MV-4-11 (cell line): ENCODE measurements at places on chromosomes 4 and X.

DNA sequence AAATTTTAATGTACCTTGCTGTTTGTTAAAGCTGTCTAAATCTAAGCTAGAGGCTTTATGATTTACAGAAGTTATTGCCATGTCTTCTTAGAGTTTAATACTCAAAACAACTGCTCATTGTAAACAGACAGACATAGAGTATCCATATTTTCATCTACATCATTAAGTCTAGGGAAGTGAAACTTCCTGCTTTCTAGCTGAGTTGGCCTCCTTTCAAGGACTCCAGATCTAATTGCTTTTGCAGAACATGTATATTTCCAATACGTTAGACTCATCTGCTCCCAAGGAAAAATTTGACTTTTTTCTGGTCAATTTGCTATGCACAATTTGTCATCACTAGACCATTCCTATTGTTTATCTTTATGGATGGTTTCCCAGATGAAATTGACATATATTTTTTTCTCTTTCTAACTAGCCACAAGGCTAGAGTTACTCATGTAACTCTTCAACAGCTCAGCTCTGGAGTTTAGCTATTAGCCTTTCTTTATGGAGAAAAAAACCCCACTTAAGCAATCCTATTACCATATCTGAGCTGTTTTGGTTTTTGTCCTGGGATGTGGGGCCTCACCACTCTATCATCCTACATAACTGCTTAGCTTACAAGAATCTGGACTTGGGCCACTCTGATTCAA is 122.9 kb downstream of the PPA2 start:
- DNase-seq, result peak; percentile 81

- no peak for DNase-seq
Observed at GRCh38 chrX:34503119-34503518, 154.0 kb downstream of the TMEM47 start.

DNA sequence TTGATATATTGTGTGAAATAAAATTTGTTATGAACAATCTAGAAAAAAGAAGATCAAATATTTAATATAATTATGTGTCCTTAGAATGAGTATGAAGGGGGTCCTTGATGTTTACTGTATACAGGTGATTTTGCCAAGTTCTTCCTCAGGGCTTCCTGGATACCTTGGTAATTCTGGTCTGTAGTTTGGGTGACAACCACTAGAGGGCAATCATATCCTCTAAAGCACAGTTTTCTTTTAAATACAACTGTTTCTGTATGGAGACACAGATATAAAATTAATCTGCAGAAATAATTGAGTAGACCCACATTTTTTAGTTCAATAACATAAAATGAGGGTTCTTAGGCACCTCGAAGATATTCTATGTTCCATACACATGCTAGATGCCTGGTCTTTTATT is 157.7 kb downstream of the SPANXN1 start:
- no peak for DNase-seq

GRCh38 chr4:100009490-100009889 is 59.4 kb upstream of the H2AZ1 start:
- DNase-seq, result no peak

DNA sequence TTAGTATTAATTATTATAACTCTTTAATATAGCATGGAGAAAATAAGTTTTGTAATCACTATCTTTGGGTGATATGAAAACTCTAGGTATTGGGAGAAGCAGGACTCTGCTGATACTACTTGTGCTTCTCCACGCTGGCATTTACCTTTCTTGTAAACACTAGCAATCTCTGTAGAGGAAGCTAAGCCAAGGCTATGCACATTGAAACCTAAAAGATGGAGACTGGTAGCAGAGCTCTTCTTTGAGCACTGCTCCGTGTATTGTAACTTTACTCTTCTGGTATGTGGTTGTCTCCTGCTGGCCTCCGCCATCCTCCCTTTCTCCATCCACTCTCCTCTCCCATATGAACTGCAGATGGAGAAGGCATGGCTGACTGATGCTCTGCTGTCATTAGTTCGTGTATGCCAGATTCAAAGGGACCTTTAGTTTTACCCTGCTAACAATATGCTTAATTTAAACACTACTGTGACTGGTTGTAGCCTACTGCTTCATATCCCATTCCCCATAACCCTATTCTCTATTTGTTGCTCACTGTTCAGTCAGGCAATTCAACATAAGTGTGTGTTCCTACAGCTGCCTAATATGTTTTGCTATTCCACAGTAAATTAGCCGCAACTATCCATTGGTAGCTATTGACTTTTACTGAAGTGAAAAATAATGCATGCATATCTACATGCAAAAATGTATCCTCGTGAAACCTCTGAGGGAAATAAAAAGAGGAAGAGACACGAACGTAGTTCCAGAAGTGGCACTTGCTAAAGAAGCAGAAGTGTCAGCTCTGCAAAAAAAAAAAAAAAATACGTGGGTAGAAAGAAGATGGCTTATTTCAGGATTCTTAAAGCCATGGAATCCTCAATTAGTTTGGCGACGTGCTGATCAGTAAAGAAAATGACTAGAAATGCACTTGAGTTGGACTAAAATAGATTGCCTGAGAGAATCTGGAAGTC is 55.6 kb upstream of the CCSER1 start:
- DNase-seq, result peak; percentile 78

DNA sequence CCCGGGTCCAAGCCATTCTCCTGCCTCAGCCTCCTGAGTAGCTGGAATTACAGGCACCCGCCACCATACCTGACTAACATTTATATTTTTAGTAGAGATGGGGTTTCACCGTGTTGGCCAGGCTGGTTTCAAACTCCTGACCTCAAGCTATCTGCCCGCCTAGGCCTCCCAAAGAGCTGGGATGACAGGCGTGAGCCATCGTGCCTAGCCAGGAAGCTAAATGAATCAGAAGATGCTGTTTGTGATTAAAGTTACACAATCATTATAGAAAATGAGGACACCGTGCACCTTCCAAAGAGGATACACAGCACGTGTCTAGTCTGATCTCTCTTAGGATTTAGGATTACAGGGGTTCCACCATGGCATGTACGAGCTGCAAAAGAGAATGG is 99.6 kb downstream of the DHRSX start:
- DNase-seq, result no peak

DNA sequence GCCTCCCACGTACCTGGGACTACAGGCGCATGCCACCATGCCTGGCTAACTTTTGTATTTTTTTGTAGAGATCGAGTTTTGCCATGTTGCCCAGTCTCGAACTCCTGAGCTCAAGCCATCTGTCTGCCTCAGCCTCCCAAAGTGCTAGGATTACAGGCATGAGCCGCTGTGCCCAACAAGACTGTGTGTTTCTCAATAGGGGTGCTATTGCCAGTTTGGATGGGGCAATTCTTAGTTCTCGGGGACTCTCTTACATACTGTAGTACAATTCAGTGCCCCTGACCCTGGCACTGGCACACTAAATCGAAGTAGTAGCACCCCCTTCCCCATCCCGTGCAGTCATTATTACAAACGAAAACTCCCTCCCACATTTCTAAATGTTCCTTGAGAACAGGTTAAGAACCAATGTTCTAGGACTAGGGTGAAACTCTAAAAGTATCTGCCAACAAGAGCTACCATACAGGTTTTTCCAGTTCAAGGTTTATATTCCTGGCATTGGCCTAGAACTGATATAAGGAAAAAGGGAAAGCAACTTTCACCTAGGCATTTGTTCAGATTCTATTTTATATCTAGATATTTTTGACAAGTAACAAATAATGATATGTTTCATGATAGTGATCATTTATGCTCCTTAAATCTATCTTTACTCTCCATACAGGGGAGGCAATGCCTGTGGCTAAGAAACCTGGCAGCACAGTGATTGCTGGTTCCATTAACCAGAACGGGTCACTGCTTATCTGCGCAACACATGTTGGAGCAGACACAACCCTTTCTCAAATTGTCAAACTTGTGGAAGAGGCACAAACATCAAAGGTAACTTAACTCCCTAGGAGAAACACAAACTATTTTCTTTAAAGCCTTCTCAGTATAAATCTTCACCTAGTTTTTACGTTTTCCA is 50.4 kb upstream of the PGAM4 start:
- no peak for DNase-seq

DNA sequence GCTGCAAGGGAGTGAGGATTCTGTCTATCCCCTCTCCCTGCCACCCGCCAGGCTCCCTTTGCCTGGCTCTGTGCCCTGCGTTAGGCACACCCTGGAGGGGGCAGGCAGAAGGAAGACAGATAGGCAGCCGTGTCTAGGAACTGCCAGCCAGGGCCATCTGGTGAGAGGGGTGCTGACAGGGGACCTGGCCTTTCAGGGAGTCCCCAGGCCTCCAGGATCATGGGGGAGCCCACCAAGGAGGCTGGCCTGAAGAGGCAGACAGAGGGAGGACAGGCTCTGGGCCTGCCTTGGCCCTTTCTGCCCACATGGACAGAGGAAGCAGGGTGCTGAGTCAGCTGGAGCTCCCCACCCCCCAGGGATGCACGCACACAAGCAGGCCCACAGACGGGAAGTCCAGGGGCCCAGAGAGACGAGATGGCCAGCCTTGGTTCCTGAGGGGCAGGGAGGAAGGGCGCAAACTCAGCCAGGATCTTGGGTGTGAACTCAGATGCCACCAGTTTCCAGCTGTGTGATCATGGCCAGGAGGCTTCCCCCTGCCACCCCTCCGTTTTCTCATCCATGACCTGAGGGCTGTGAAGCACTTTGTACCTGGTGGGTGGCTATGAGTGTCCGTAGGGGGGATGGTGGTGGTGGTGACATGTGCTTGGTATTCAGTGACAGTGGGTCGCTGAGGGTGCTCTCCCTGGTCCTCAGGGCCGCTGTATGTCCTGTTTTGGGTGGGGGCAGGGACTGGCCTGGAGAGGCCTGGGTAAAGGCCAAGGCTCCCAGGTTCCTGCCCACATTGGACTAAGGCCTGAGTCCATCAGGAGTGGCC is 1.8 kb downstream of the SH3BP2 start:
- DNase-seq, result peak; percentile 19

DNA sequence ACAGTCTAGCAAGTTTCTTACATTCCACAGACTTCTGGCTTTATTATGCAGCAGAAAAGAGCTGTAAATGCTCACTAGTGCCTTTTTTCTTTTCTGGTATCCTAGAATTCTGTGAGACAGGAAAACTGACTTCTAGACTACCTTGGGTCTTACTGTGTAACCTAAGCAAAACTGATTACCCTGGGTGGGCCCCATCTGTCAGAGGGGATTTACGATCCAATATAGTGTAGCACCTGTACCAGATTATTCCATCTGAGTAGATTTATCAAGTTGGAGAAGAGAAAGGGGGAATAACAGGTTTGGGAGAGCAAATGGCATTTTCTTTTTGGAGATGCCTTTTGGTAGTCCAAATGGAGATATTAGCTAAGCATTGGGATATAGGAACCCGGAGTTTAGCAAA is 46.7 kb downstream of the FSTL5 start:
- DNase-seq, result no peak

DNA sequence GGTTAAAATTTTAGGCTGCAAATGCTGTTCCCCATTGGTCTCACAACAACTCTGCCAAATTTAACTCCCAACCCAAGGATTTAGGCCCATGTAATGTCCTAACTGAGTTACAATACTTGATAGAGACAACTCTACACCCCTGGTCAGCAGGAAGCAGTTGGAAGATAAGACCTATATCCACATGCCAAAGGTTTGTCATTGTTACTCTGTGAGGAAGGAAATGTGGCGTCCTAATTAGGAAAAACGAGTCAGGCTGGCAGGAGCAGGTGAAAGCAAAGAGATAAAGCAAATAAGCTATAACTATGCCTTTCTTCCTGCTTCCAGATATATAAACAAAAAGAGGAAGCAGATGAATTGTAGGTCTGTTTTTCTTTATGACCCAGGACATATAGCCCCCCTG is 69.1 kb downstream of the SPIN4 start:
- no peak for DNase-seq

DNA sequence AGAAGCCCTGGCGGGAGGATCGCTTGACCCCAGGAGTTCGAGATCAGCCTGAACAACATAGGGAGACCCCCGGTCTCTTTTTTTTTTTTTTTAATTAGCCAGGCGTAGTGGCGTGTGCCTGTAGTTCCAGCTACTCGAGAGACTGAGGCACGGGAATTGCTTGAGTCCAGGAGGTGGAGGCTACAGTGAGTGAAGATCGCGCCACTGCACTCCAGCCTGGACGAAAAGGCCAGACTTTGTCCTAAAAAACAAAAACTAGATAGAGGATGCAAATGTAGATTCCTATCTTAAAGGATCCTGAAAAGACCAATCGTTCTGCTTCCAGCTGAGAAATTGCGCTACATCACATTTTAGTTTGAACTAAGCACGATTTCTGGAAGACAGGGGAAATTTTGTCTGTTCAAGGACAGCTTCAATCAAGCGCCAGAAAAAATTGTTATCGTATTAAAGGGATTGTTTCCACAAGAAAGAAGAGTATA is 627 bp upstream of the HSD17B11 start:
- DNase-seq, result no peak

DNA sequence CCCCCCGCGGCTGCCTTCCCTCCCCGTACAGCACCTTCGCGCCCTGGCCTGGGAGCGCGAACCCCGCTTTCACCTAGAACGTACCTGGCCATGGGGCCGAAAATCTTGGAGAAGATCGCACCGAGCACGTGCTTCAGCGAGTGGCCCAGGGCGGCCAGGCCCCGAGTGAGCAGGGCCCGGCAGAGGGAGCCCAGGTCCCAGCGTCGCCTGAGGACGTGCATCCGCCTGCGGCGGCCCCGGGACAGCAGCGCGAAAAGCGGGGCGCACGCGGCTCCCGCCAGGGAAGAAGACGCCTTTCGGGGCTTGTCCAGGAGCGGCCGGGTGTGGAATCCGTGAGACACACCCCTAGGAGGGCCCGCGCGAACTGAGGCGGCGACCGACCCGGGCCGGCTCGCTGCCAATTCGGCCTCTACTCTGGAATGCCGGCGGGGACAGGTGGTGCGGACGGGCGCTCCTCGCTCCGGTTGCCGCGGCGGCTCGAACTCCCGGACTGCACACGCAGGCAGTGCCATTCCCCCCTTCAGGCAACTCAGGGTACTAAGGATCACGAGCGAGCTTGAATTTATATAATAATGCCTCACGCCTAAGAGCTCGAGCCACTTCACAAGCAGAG is at the start of gene HS6ST2:
Gene HS6ST2, minus strand, starts transcription at position 539 of the 613 bp plus-strand sequence.
- DNase-seq, result no peak

DNA sequence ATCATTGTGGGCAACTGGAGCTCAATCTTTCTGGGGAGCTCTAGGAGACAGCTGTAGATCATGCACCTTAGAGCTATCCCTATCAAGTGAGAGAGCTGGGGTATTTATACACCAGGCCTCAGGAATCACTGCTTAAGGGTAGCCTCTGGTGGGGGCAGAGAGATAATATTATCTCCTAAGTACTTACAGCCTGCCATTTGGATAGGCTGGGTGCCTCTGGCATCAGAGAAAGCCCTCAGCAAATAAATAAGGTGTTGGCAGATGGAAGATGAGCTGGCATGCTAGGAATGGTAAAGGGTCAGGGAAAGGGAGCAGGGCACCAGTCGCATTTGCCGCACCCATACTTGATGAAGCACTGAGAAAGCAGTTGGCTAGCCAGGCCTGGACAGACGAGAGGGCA is 75.9 kb downstream of the HCCS start:
- DNase-seq, result no peak

- DNase-seq, result peak; percentile 77
Observed at GRCh38 chr4:184453365-184454160, 20.8 kb downstream of the IRF2 start.

GRCh38 chrX:48083706-48084105 is 12.3 kb upstream of the ZNF630 start:
- DNase-seq, result no peak

GRCh38 chrX:130170752-130171445 is 863 bp upstream of the RAB33A start:
- DNase-seq, result peak; percentile 76
